Left lung (tissue), 14 donors: ENCODE measurements at places on chromosomes 11 and 22. TPM values are rescaled to one million over a fixed set of nuclear protein-coding genes. Genes with fewer than 3 reads are reported as not detected.

Gene CRYBB2
- total RNA-seq: not detected

Gene IFITM2
- total RNA-seq: 398 TPM

Gene TIMP3
- 277 TPM for total RNA-seq

Gene DEUP1
- 0.34 TPM for total RNA-seq

Gene YPEL4
- total RNA-seq: 1.2 TPM

Gene APOL1
- 89.4 TPM for total RNA-seq

Gene ACR
- 1.4 TPM for total RNA-seq

Gene PDGFB
- 28.2 TPM for total RNA-seq

Gene ANO5
- 4.6 TPM for total RNA-seq

Gene CYTH4
- 63.4 TPM for total RNA-seq

Gene LUZP2
- total RNA-seq: not detected

Gene CELSR1
- total RNA-seq: 59.8 TPM

Gene TM7SF2
- 41.0 TPM for total RNA-seq

Gene MS4A6A
- total RNA-seq: 128 TPM

Gene POU2AF2
- total RNA-seq: not detected

Gene CNTN5
- total RNA-seq: 0.08 TPM

Gene RIMBP3B
- 0.10 TPM for total RNA-seq

Gene CNIH2
- total RNA-seq: 0.81 TPM

Gene TEX54
- total RNA-seq: not detected

Gene MED19
- total RNA-seq: 11.8 TPM

Gene H19
- 193 TPM for total RNA-seq

Gene TRIM51
- not detected for total RNA-seq

Gene KIRREL3
- total RNA-seq: not detected

Gene SYT13
- 0.21 TPM for total RNA-seq

Gene FAM181B
- not detected for total RNA-seq

Gene MUC5AC
- total RNA-seq: not detected

Gene CASTOR1
- 12.8 TPM for total RNA-seq

Gene UBE2L6
- total RNA-seq: 97.1 TPM

Gene FAM83F
- total RNA-seq: 0.73 TPM

Gene LRRC74B
- total RNA-seq: not detected

Gene ZNRD2
- 21.7 TPM for total RNA-seq

Gene CBX6
- 63.0 TPM for total RNA-seq

Gene TMEM80
- 25.2 TPM for total RNA-seq
